Activated CD4-positive, CD25-positive, alpha-beta regulatory T cell treated with anti-CD3 and anti-CD28 coated beads, Interleukin-2, amount 50 U/mL, for 24 hours (primary cell): ENCODE measurements at places on chromosomes 12 and 14.

GRCh38 chr12:22089486-22089885 is 43.5 kb downstream of the CMAS start:
- ATAC-seq, result no peak

- no peak for ATAC-seq
Measured at GRCh38 chr14:104337351-104337750, 199.0 kb downstream of the KIF26A start.

GRCh38 chr12:24788886-24789285 is 160.0 kb downstream of the BCAT1 start:
- ATAC-seq, result no peak

DNA sequence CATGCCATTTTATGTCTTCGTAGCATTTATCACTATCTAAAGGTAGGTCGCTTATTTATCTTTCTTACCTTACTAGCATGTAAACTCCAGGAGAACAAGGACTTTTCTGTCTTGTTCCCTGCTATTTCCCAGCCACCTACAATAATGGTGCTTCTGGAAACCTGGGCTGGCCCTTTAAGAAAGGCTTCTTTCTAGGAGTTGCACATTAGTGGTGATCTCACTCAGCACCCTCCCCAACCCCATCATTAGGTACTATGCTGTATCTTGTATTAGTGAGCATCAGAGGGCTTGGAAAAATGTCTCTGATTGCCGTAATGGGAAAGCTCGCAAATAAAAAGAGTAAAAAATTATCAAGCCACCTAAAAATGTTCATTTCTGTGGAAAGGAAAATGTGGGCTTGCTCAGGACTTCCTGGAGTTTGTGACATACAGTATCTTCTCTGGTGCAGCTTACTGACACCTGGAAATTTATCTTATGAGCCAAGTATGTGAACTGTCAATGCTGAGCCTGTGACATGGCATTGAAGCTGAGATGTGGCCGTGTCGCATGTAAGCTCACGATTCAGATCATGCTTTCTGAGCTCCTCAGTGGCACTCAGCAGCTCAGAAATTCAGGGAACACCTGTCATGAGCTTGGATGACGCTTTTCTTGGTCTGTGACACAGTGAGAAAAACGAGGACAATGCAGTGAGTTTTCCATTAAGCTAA is 12.4 kb downstream of the CCDC92 start:
- no peak for ATAC-seq

DNA sequence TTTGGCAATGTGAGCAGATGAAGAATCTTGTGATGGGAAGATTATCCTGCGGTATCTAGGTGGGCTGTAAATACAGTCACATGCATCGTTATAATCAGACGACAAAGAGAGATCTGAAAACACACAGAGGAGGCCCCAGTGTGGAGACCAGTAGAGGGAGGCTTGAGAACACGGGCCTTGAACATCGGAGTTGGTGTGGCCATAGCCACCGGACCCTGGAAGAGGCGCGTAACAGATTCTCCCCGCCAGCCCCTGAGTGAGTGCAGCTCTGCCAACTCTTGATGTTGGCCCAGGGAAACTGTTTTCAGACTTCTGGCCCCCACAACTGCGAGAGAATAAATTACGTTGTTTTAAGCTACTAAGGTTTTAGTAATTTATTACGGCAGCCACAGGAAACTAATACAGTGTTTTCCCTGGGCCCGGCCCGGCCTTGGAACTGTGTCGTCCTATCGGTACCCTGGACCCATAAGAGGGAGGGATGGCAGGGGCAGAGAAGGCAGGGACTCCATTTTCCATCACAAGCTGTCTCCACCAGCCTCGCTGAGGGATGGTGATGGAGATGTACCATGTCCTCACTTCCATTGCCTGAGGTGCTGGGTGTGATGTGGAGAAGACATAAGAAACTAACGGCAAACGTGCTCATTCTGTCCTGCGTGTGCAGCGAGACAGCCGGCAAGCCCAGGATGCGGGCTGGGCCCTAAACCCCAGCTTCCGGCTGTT is 91.6 kb downstream of the NTF3 start:
- ATAC-seq, result no peak

DNA sequence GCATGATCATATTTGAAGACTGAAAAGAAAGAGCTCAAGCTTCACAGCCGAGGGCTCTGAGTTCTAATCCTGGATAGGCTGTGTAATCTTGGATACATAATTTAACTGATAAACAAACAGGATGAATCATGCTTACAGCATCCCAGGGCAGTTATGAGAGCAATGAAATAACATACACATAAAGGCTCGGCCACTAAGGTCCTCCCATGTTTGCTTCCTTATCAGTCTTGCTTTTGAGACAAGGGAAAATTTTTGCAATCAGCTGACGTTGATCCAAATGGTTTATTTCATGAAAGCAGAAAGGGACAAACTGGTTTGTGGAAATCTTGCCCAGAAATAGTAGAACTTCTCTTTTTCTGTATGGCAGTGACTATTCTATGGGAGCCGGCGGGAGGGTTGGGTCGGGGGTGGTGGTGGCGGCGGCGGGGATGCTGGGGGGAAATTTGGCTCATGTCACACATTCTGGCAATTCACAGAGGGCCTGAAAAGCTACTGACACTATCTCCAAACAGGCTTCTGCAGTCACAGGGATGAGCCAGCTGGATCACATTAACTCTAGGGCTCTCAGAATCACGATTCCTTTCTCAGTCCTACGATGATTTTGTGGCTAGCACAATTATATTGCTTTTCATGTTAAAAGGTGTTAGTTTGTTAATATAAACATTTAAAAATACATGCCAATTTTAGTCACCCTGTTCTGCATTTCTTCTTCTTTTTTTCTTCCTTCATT is 124.5 kb downstream of the SLC8A3 start:
- ATAC-seq, result no peak

DNA sequence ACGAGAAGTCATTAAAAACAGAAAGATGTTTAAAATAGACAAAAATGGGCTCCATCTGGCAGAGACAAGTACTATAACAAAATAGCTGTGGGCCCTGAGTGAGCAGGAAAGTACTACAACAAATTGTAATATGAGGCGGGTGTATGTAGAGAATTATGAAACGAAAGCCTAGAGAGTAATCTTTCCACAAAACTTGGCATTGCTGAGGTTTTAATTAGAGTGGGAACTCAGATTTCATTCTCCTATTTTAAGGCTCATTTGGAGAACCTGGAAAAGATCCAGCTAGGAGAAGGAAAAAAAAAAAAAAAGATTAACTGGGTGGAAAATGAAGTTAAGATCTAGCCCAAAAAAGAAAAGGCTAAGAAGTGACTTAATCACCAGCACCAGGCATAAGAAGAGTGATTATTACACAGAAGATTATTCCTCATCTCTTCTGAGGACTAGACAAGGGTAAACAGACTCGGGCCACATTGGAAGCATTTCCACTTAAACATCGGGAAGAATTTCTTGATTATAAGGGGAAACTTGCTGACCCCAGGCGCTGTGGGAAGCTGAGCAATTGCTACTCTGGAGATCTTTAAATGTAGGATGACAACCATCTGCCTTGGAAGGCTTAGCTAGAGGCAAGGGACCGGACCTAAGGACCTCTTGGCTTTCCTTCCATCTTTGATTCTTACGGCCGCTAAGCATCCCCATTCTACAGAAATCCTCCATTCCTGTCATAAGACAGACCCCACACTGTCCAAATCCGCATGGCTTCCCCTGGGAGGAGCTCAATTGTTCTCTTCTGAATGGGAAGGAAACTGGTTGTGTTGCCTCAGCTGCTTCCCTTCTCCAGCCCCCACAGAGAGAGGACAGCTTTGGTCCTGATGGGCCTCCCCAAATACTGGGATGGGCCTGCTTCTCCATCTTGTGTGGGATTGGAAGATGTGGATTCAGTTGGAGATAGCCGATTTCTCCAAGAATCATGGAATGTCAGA is 40.6 kb downstream of the IGF1 start:
- ATAC-seq, result no peak

DNA sequence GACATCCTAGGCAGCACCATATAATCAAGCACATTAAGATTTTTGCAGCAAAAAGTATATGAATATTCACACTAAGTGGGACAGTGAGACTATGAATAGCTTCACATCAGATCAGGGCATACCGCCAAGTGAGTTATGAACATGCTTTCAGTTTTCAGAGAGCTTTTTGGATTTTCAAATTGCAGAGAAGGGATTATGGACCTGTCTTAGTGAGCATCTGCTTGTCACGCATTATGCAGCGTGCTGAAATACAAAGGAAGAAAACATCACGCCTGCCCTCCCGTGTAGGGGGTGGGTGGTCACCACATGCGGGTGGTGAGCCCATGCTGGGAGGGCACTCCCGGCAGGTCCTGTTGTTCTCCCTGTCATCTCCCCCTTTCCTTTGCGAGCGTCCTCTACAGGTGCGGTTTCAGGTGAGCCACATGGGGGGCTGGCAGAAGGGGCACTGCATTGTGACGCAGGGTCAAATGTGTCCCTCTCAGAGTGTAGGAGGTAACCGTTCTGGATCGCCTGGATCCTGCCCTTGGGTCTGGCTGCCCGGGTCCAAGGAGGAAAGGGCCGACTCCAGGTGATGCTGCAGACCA is 42.6 kb downstream of the TRAF3 start:
- ATAC-seq, result peak; percentile 12

DNA sequence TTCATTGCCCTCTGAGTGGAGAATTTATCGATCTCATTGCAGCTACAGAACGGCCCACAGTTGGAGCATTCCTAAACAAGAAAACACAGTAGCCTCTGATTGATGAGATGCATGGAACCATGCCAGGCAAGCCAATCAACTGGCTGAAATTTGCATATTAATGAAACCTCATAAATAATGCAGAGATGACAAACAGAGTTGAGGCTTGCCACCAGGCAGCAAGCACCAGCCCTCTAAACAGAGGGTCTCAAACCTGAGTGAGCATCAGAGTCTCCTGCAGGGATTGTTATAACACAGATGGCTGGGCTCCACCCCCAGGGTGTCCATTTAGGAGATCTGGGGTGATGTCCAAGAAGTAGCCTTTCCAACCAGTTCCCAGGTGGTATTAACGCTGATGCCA is 60.9 kb upstream of the CMKLR1 start:
- ATAC-seq, result no peak

- no peak for ATAC-seq
Measured at GRCh38 chr12:89695830-89696229, 12.8 kb downstream of the ATP2B1 start.

- no peak for ATAC-seq
Measured at GRCh38 chr12:57803319-57803893, 15.1 kb downstream of the AVIL start.

DNA sequence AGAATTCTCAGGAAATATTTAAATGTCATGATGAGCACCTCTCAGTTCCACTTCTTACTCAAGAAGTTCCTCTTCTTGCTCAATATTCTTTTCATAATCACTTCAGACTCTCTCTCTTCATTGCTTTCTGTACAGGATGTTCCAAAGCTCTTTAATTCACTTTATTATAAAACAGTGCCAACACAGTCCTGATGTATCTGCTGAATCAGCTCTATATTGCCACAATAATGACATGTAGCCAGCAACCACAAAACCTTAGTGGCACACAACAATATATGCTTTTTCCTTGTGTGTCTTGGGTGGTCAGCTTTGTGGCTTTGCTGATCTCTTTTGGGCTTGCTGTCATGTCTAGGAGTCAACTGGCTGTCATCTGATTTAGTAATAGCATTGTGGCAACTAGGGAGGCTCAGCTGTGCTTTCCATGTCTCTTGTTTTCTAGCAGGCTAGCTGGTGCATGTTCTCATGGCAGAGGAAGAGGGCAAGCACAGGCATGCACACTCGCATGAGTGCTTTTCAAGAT is 52.8 kb upstream of the SLC2A13 start:
- ATAC-seq, result peak; percentile 20

- ATAC-seq, result no peak
Measured at GRCh38 chr14:72420749-72421474, 473.0 kb downstream of the DPF3 start.

DNA sequence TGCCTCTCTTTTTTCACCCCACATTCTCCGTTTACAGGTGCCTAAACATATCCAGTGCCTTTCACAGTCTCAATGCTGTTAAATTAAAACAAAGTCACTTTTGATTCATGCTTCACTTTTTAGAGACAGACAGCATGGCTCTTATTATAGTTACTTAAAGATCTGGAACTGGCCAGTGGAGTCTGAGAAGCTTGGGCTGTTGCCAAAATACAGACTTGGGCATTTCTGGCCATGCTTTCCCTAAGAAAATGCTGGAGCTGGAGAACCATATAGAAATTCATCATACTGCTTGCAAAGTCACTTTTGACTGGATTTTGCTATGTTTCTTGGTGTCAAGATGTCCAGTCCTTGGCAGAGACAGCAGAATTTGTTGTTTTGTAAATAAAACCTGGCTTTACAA is 12.2 kb upstream of the GPR68 start:
- ATAC-seq, result no peak

DNA sequence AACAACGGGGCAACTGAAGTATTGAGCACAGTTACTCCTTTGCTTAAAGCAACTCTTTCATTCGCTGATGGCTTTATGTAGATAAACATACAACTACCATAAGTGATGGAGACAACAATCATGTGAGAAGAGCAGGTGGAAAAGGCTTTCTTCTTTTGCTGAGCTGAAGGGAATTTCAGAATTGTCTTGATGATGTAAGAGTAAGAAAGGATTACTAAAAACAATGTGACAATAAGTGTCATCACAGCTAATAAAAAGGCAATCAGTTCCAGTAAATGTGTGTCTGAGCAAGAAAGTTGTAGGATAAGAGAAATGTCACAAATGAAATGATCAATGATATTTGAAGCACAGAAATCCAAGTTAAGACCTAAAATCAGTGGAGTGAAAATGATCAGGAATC is 647 bp downstream of the OR6C70 start:
- no peak for ATAC-seq

- no peak for ATAC-seq
Measured at GRCh38 chr12:26096036-26096435, 28.8 kb downstream of the BHLHE41 start.

DNA sequence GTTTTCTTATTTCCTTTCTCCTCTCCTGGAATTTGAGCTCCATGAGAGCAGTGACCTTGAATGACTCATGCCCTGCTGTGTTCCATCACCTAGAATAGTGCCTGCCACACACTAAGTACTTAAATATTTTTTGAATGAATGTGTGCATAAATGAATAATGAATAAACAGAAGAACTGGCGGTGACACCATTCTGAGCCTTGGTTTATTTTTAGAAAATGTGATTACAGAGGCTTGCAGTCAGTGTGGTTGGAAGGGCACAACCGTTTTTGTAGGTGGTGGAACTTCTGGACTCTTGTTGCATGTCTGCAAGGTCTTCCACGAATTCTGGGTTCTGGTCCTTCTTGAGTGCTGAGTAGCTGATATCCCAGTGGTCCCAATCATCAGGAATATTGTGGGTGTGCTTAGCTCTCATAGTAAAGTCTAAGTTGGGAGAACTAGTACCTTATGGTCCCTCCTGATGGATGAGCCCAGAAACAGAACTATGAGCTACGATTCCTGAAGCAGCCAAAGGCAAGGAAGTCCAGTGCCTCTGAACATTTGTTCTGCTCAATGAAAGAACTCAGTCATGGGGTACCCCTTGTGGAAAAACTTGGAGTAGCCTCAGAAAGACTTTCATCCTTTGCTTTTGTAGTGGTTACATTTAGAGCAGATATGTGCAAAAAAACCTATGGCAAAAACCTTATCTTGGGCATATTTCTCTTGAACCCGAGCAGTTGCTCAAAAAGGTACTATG is 28.8 kb upstream of the BHLHE41 start:
- ATAC-seq, result no peak
